ENCODE measurements at places on chromosomes 7 and 10.
A peak's percentile ranks its signal among the peaks of the same experiment; 100 is the strongest.

GRCh38 chr7:103889451-103889850 lies 100.0 kb downstream of the RELN start:
- DNase-seq: no peak

DNA sequence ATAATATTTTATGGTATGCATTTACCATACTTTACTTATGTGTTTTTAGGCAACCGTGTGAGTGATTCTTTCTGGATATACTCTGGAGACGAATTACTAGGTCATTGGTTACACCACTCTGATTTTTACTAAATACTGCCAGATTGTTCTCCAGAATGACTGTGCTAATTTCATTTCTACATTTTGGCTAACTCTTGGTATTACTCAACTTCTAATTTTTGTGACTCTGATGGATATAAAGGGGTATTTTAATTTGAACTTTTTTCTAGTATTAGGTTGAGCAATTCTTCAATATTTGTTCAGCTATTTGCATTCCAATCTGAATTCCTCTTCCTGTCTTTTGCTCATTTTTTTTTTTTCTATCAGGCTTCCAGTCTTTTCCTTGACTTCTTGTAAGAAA lies 223.6 kb downstream of the MDFIC start:
- DNase-seq: no peak

DNA sequence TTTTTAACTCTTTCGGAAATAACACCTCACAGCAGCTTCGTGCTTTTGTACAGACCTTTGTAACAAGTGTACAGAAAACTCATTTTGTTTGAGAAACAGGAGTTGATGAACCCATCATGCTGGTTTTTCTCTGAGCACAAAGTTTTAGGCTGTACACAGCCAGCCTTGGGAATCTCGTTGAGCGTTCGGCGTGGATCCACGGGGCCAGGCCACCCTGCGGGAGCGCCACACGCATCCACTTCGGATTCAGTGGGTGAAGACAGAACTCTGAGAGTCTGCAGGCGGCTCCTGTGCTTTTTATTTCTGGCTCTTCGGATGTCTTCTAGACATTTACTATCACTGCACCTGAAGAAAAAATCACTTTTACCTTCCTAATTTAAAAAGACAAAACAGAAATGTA lies 131.2 kb downstream of the SMURF1 start:
- DNase-seq: no peak

DNA sequence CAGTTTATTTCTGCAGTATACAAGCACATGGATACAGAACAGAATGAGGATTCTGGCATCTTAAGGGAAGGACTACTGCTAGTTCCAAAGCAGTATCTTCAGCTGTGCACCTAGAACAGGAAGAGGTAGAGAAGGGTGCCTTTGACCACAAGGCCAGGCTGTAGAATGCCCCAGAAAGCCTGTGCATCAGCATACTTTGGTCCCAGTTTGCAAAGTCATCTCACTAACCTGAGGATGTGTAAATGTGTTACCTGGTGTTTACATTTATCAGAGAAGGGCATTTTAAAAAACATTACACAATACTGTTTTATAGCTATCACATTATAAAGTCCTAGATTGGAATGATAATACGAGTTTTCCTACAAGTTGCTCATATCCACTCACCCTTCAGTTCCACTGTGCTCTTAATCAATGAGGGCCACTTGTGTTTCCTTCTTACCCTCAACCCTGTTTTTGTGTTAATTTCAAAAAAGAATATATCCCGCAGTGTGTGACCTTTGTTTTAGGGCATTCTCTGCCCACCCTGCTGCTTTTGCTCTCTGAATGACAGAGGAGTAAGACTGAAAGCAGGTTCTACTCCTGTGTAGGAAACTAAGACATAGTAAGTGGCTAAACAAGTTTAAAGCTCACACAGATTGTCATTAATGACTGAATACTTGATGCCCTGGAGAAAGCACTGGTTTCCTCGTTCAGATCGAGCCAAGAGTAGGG lies 3.4 kb downstream of the SLC35G1 start:
- no peak for DNase-seq

DNA sequence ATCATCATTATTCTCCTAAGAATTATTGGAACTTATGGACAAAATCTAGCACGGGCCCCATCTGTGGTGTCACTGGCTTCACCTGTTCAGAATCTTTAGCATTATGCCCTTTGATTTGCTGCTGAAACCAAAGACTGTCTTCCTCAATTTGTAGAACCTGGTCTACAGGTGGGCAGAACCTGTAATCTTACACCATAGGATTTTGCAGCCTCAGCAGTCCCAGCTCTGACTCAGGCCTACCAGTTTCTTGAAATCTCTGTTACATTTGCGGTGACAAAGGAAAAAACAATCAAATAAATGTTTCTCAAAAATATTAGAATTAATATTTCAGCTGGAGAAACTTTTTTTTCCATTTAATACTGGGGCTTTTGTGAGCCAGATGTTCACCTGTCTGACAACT lies 86.1 kb downstream of the EPDR1 start:
- no peak for DNase-seq

- DNase-seq: peak; percentile 86
These were observed 125.4 kb downstream of the ITIH5 start for GRCh38 chr10:7541137-7542087.

DNA sequence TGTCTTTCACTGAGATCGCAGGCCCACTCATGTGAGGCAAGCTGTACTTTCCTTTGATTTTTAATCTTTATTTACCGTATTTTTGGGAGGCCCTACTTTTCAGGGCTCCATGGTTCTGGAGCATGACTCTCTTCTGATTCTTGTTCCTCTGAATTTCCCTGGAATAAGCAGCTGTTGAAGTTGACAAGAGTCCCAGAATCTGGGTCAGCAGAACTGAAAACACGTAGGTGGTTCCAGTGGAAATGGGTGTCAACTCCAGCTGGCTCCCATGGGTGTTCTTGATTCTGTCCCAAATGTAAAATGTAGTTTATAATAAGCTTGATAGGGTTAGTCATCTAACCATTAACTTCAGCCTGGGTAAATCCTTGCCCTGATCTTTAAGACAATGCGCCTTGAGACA lies 409.4 kb downstream of the GATA3 start:
- DNase-seq: no peak
